ENCODE measurements at places on chromosomes 5 and 9.
A peak's percentile ranks its signal among the peaks of the same experiment; 100 is the strongest.

GRCh38 chr5:180090769-180091546, 19.4 kb upstream of the RNF130 start:
- DNase-seq: no peak

DNA sequence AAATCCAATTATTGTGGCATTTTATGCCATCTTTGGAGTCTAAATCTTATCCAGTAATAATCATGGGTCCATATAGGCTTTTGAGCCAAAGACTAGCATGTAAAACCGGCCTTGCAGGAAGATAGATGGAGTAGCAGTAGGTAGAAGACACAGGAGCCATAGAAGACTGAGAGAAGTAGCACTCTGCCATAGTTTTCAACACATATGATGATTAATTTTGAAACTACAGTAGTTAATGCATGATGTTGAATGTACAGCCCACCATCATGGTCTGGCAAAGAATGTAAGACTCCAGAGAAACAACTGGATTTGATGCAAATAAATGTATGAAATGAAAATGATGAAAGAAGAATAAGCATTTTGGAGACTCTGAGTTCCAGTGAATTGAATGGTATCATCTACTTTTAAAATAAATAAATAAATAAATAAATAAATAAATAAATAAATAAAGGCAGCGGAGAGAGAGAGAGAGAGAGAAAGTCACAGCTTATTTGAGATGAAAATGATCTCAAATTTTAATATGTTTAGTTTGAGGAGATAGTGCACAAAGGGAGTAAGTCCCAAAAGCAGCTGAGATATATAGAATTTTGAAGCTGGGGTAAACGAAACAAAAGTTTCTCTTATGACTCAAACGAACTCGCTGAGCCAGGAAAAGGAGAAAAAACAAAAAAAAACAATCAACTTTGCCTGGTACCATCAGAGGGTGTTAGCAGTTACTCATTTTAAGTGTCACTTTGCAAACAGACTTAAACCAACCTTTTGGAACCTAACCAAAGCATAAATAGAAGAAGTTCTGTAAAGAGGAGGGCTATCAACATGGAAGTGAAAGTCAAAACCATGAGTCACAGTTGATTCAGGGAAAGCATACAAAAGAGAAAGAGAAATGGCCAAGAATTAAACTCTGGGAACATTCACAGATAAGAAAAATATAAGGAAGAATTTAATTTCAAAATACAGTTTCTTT, 388.7 kb downstream of the CETN3 start:
- DNase-seq: no peak

GRCh38 chr9:100595391-100596199, 17.7 kb downstream of the CAVIN4 start:
- no peak for DNase-seq

GRCh38 chr5:132030610-132031009, 19.2 kb upstream of the ACSL6 start:
- DNase-seq: no peak

- DNase-seq: no peak
Observed at GRCh38 chr5:177296581-177296980, 6.9 kb downstream of the RAB24 start.

DNA sequence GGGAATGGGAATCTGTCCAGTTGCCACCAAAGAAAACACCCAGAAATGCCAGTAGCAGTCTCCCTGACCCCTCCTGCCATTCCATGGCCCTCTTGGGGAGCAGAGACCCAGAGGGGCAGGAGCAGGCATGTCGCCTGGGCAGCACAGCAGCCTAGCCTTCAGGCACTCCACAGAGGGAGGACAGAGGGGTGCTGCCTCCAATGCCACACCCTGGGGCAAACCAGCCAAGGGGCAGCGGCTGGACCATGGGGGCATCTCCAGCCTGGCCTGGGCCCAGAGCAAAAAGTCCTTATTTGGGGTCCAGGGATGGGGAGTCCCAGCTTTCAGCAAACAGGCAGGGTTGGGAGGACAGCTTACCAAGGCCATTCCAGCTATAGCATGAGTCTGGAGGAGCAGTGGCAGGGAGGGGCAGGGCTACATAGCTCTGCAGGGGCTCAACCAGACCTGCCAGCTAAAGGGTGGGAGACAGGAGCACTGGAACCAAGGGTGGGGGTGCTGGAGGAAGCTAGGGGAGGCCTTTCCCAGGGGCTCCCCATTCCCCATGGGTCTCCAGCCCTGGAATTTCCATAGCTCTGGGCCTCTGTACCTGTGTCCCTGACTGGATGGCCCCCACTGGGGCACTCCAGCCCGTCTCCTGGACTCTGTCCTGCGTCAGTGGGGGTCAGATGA, 6.7 kb downstream of the BRD3 start:
- DNase-seq: no peak

- no peak for DNase-seq
Observed at GRCh38 chr5:173554989-173555705, 61.3 kb downstream of the BOD1 start.

DNA sequence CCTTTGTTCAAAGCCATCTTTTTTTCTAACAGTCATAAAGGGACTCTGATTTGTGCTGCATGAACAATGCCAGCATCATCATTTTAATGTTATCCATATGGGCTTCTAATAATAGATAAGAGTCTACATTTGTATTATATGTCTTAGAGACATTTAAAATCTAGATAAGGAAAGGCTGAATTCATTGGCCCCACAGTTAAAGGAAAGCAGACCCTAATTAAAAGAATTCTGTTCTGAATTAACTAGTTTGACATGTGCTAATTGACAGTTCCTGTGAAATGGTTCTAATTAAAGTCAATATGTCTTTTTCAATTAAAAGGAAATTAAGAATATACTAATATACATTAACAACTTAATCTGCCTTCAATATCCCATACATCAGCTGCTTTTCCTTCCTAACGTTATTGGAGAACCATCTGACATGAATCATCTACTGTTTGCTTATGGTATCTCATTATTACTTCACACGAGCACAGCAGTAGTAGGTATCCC, 104.7 kb downstream of the NR2F1-AS1 start:
- DNase-seq: no peak

GRCh38 chr5:56019306-56020272, 24.8 kb upstream of the IL6ST start:
- DNase-seq: no peak

DNA sequence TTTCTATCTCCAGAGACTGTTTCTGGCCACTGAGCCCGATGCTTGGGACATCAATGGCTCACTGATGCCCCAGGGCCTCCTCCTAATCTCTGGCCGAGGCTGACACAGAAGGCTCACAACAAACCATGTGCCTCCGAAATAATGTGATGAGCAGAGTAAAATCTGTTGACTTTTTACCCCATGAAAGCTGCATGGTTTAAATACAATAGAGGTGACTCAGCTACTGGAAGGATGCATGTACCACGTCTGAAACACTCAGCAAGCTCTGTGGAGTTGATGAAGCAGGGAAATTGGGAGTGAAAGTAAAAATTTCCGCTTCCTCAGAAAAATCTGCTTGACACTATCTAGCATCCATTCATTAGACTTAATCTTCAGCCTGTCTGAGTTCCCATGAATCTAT, 111.1 kb upstream of the EQTN start:
- DNase-seq: no peak

DNA sequence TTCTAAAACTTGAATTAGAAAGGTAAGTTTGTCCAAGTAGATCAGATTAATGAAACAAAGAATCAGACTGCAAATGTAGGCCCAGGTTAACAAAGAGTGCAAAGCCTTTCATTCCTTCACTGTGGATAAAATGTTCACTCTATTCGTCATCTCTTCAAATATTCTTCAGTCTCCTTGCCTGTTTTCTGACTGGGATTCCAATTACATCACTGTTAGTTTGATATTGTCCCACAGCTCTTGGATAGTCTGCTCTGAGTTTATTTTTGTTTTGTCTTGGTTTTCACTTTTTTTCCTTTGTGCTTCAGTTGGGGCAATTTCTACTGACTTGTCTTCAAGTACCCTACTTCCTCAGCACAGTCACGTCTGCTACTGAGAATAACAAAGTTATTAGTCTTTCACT, 38.5 kb upstream of the GZMA start:
- no peak for DNase-seq

GRCh38 chr5:175715627-175716522, 58.0 kb downstream of the HRH2 start:
- DNase-seq: no peak

GRCh38 chr5:127431977-127432585, 85.4 kb upstream of the PRRC1 start:
- DNase-seq: no peak

GRCh38 chr9:36040271-36040925, 3.7 kb downstream of the RECK start:
- DNase-seq: no peak

DNA sequence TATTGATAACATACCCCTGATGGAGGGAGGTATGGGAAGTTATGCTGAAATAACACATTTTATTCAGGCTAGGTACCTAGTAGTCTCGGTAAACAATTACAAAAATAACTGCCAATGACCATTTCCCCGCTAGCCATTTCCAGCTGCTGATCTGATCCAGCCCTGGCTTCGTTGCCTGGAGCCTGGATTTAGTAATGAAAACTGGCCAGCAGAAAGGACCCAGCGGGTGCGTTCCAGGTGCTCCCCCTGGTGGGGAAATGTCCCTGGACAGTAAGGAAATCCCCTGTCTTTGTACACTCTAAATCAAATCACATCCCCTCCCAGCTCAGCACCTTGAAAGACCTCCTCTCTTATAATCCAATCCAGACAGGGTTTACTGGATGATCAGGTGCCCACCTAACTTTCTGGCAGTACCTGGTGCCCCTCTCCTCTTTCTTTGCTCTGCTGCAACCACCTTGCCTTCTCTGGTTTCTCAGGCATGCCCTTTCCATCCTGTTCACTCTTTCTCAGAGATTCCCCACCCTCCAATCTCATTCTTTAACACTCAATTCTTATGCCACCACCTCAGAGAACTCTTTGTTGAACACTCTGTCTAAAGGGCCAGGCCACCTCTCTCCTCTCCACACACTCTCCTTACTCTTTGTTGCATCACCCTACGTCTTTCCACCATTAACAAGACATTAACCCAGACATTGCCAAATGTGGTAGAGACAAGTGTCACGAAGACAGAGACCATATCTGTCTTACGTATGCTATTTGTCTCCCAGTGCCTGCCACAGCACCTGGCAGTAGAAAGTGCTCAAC, 50.1 kb upstream of the SMAD5 start:
- DNase-seq: peak; percentile 51

DNA sequence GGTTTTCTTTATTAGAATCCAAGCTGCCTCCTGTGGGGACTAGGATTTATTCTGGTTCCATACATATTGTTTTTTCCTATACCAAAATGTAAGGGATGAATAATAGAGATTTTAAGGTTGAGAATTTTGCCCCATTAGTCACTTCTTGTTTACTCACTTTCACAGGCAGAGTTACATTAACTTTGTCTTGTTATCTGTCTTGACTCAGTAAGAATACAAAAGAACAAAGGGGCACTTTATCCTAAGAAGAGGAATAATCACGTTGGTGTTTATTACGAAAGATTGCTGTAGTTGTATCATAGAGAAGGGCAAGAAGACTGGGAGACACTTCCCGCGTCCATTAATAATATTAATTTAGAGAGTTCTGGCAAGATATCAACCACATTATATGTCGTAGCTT, 599.7 kb upstream of the FTMT start:
- no peak for DNase-seq

DNA sequence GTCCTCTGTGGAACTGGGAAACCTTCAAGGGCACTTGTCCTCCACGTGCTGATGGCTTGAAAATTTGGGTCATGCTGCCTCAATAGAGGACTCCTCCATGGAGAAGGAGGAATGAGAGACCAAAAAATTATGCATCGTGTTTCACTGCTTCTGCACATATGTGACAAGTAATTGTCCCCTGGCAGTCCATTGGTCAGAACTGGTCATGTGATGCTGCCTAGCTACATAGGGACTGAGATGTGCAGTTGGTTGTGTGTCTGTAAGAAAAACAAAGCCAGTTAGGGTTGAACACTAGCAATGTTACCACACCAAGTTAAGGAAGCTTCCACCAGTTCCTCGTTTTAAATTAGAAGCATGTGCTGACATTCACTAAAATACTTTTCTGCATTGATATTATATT, 201.9 kb upstream of the ANKH start:
- no peak for DNase-seq

DNA sequence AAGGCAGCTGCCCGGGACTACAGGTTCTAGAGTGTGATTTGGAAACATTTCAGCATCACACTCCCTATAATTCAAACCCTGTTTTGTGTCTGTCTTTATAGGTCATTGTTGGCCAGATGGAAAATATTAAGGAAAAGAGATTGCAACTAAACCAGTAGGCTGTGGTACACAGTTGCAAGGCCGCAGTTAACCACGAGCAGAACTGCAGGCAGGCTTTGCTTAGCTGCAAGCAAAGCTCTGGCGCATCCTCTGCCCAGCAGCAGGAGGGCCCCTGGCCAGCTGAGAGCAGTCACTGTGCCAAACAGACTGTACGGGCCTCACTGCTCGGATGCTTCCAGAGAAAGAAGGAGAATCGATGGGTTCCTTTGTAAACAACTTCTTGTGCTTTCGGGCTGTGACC, 204.5 kb downstream of the DENND1A start:
- no peak for DNase-seq

- no peak for DNase-seq
Observed at GRCh38 chr9:4799775-4800174, 7.0 kb downstream of the RCL1 start.

GRCh38 chr9:8694983-8695588, 895.5 kb upstream of the DMAC1 start:
- no peak for DNase-seq

DNA sequence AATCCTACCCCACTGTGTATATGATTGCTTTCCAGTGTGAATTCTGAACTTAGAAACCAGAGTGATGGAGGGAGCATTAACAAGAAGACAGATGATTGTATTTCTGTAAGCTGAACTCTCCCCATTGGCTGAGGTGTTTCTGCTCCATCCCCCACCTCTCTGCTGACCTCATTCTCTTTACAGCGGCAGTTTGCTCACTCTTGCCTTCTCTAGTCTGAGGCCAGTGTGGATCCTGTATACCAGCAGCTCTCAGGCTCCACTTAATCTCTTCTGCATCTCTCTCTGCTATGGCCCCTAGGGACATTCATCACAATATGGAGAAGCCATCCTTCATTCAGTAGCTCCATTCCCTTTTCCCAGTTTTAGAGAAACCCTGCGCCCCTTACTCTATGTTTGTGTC, 358.8 kb downstream of the MAN2A1 start:
- DNase-seq: no peak

- peak; percentile 20 for DNase-seq
Observed at GRCh38 chr5:142617416-142618129, 68.3 kb downstream of the FGF1 start.

DNA sequence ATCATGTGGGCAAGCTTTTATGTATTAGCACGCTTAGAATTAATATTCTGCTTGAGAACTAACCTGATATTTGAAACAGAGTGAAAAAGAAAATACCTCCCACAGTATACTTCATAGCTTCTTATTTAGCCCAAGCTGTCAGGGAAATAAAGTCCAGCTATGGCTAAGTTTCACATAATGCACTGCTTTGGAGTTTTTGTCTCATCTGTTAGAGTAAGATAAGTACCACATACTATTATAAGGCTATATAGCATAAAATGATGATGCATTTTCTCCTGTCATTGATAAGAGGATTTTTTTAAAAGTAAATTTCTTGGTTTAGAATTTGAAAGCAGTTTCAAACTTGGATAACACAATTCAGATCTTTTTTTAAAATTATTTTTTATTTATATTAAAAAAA, 2.4 kb upstream of the ANKDD1B start:
- no peak for DNase-seq
